ENCODE measurements at places on chromosomes 4 and X. TPM values are rescaled to one million over a fixed set of nuclear protein-coding genes. Genes with fewer than 3 reads are reported as not detected.
A peak's percentile ranks its signal among the peaks of the same experiment; 100 is the strongest.

GRCh38 chr4:74056114-74056857 is 17.8 kb upstream of the CXCL3 start:
- no peaks in the 10 kb centered on the region for H3K27me3 ChIP-seq
- H3K4me3 ChIP-seq: no peak overlapping the region
- no peaks in the 10 kb centered on the region for H3K36me3 ChIP-seq
- DNase-seq: no peak

DNA sequence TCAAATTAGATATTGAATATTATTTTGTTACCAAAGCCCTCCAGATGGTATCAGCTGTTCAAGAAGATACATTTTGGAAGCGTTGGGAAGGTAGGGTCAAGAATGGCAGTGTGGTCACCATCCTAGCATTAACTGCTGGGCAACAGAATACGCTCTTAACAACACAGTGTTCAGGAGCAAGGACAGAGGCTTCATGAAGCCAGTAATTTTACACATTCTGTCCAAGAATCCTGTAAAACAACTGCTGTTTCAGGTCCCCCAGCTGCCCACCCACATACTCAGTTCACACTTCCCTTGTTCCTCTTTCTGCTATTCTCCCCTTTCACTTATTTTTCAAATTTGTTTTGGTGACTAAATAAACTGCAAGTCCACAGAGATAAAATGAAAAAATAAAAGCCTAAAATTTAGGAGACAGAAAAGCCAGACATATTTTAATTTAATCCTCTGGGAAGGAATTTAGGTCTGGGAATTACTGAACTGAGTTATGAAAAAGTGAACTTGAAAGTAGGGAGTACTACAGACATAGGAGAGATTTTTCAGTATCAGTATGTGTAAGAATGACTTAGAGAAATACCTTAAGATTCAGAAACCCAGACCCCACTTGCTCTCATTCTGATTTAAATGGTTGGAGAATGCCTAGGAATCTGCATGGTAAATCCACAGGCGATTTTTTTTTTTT is 406.7 kb downstream of the MAPK10 start:
- no peak overlapping the region for H3K4me3 ChIP-seq
- no peak for DNase-seq
- no peaks in the 10 kb centered on the region for H3K27me3 ChIP-seq
- no peak overlapping the region for H3K27ac ChIP-seq
- no peaks in the 10 kb centered on the region for H3K36me3 ChIP-seq

GRCh38 chrX:78957049-78957767 is 12.0 kb downstream of the P2RY10 start:
- no peaks in the 10 kb centered on the region for H3K27me3 ChIP-seq
- H3K4me3 ChIP-seq: no peak overlapping the region
- no peak for DNase-seq
- no peaks in the 10 kb centered on the region for H3K4me1 ChIP-seq
- no peaks in the 10 kb centered on the region for H3K36me3 ChIP-seq

DNA sequence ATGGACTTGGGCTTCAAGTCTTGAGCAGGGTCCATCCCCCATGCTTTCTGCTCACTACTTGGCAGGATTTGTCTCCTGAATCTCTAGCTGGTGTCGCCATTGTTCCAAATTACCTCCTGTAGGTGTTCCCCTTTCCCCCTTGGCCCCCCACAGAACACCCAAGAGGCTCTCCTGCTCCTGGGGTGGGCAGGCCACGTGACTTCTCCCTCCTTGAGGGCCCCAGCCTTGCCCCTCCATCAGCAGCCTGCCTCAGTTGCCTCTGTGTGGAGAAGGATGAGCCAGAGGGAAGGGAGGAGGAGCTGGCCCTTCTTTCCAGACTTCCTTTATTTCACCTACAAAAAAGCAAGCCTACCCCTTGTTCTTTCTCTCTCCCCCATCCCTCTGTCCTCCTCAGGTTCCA is 1.8 kb downstream of the GPR78 start:
- H3K27ac ChIP-seq: no peak overlapping the region
- DNase-seq: no peak
- H3K4me1 ChIP-seq: no peaks in the 10 kb centered on the region
- H3K4me3 ChIP-seq: no peak overlapping the region
- H3K36me3 ChIP-seq: no peaks in the 10 kb centered on the region
- peaks cover 64% of the 10 kb centered on the region for H3K27me3 ChIP-seq

GRCh38 chr4:110454441-110454840 is 21.5 kb upstream of the ENPEP start:
- no peaks in the 10 kb centered on the region for H3K27me3 ChIP-seq
- H3K4me3 ChIP-seq: no peak overlapping the region
- no peak for DNase-seq
- no peaks in the 10 kb centered on the region for H3K36me3 ChIP-seq
- H3K27ac ChIP-seq: no peak overlapping the region

DNA sequence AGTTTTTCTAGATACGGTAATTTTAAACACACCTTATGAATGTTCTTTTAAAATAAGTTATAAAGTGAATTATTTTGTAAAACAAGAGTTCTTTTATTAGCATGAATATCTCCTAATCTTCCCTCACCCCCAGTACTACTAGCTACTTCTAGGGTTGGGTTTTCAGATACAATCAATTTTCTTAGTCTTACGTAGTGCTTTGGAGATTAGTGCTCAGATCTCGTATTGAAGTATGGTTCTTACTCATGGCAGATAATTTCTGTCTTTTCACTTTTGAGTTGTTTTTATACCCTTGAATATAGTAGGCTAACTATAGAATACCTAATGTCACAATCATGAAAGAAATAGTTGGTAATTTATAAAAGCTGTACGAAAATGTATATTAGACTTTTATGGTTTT is 43.2 kb downstream of the CDKL5 start:
- no peak overlapping the region for H3K27ac ChIP-seq
- no peak for DNase-seq
- no peaks in the 10 kb centered on the region for H3K4me1 ChIP-seq
- H3K36me3 ChIP-seq: no peaks in the 10 kb centered on the region

GRCh38 chr4:5808081-5808741 is 84.7 kb downstream of the CRMP1 start:
- no peak for DNase-seq
- H3K36me3 ChIP-seq: peaks cover 31% of the 10 kb centered on the region
- no peak overlapping the region for H3K27ac ChIP-seq
- no peak overlapping the region for H3K4me3 ChIP-seq
- H3K27me3 ChIP-seq: no peaks in the 10 kb centered on the region

DNA sequence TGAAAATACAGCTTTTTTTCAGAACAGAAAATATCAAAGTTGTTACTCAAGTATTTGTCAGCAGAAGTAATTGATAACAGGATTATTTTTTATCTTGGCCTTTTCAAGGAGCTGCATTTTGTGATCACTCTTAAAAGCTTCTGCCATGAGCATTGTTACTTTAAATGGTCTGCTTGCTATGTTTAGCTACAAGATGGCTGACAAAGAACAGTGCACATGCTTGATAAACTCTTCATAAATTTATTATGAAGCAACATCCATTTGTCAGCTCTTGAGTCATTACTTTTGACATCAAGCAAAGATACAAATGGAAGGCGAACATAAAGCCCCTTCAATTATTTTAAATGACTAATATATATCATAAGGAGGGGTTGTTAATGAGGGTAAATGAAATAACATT is 205.4 kb upstream of the RPS6KA3 start:
- no peaks in the 10 kb centered on the region for H3K36me3 ChIP-seq
- H3K27ac ChIP-seq: no peak overlapping the region
- DNase-seq: no peak
- H3K4me3 ChIP-seq: no peak overlapping the region

- H3K27ac ChIP-seq: no peak overlapping the region
- H3K27me3 ChIP-seq: no peaks in the 10 kb centered on the region
- DNase-seq: no peak
These were observed 83.8 kb downstream of the MOSPD2 start for GRCh38 chrX:14956813-14957582.

GRCh38 chrX:17674601-17675000 is 62.7 kb upstream of the SCML1 start:
- DNase-seq: no peak
- H3K36me3 ChIP-seq: no peaks in the 10 kb centered on the region
- H3K27ac ChIP-seq: no peak overlapping the region
- H3K27me3 ChIP-seq: no peaks in the 10 kb centered on the region

DNA sequence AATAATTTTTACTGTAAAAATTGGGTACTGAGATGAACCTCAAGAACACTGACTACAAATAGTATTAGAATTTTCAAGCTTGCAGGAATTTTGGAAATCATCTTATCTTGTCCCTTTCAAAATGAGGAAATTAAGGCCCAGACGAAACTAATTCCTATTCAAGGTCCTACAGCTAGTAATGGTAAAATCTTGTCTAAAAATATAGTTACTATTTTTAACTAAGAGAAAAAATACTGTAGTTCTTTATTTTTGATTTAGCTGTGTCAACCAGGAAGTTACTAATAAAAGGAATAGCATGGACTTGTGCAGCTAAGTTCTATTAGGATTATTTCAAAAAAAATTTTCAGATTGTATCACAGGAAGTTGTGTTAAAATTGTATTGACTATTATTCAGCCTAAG is 12.7 kb downstream of the PRIMPOL start:
- no peak for DNase-seq
- H3K4me3 ChIP-seq: no peak overlapping the region
- no peaks in the 10 kb centered on the region for H3K4me1 ChIP-seq
- no peaks in the 10 kb centered on the region for H3K27me3 ChIP-seq

DNA sequence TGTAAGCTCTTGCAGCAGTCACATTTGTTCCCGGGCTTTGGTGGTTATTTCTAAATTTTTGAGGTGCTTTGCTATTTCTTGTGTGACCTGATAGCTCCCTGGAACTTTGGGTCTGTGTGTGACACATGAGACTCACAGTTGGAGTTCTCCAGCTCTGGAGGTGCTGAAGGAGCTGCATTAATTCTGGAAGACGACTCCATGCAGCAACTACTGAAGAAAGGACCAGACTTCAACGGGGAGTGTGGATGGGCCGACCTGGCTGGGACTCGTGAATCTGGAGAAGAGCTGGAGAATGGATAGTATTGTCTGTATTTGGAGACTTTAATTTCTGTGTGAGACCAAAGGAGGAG is 1.5 kb downstream of the MRFAP1 start:
- peak overlapping the region; percentile 86 for H3K4me3 ChIP-seq
- no peak for DNase-seq
- peaks cover 20% of the 10 kb centered on the region for H3K4me1 ChIP-seq
- peaks cover 15% of the 10 kb centered on the region for H3K36me3 ChIP-seq
- H3K27me3 ChIP-seq: no peaks in the 10 kb centered on the region

DNA sequence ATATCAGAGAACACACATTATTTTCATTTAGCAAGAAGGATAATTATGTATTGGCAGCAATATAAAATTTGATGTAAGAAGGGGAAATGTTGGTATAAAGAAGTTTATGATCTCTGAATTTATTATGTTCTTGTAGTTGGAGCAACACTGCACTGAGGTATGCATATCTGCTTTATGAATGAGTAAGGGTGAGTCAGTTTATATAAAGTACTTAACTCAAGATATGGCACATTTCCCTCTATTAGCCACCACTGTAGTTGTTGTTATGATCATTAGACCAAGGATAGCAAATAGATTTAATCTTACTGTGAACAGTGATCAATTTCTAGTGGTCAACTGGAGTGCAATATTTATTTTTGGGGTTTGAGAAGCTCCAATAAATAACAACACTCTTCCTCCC is 66.6 kb downstream of the SNX25 start:
- H3K4me3 ChIP-seq: no peak overlapping the region
- H3K4me1 ChIP-seq: no peaks in the 10 kb centered on the region
- H3K27me3 ChIP-seq: no peaks in the 10 kb centered on the region
- DNase-seq: no peak
- no peak overlapping the region for H3K27ac ChIP-seq
- peaks cover 4% of the 10 kb centered on the region for H3K36me3 ChIP-seq

GRCh38 chrX:45385757-45386156 is 185.1 kb upstream of the DIPK2B start:
- no peak overlapping the region for H3K27ac ChIP-seq
- no peak for DNase-seq
- no peaks in the 10 kb centered on the region for H3K27me3 ChIP-seq
- H3K4me3 ChIP-seq: no peak overlapping the region

GRCh38 chr4:48073567-48074103 is 57.1 kb downstream of the NIPAL1 start:
- no peak overlapping the region for H3K4me3 ChIP-seq
- no peak overlapping the region for H3K27ac ChIP-seq
- H3K27me3 ChIP-seq: no peaks in the 10 kb centered on the region
- H3K4me1 ChIP-seq: no peaks in the 10 kb centered on the region
- no peaks in the 10 kb centered on the region for H3K36me3 ChIP-seq

DNA sequence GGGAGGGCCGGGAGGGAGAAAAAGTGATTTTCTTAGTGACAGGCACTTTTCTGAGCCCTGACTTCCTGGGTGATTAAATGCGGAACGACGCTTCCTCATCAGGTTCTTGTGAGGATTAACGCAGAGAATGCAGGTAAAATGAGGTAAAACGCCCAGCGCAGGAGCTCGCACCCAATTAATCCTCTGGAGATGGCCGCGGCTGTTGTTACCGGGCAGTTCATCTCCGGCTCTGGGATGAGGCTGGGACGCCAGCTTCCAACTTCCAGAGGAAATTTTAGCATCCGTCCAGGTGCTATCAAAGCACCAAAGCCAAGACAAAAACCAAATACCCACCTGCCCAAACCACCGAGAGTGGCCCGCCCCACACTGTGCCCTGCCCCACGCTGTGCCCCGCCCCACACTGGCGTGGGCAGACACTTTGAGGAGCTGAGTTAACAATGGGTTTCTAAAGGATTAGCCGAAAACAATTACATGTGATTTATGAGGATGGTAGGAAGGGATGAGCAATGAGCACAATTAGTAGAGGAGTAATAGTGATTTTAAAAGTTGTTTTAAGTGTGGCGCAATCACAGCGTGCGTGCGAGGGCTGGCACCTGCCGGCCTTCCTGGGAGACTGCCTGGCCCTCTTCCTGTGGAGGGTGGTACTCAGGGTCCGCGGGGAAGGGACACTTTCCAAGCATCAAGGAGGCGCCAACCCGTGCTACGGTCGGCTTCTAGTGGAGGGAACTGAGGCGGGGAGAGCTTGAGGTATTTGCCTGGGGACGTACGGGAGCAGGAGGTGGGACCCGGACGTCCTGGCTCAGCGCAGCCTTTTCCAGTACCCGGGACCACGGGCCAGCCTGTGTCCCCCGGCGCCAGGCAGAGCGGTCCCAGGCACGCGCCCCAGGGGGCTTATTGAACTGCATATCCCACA is 41.6 kb upstream of the ADRA2C start:
- no peak overlapping the region for H3K27ac ChIP-seq
- no peak for DNase-seq
- H3K27me3 ChIP-seq: peaks cover 52% of the 10 kb centered on the region
- no peaks in the 10 kb centered on the region for H3K36me3 ChIP-seq
- H3K4me3 ChIP-seq: no peak overlapping the region

GRCh38 chr4:36218121-36218520 is 26.2 kb downstream of the ARAP2 start:
- H3K4me1 ChIP-seq: no peaks in the 10 kb centered on the region
- no peak overlapping the region for H3K27ac ChIP-seq
- H3K36me3 ChIP-seq: no peaks in the 10 kb centered on the region
- H3K27me3 ChIP-seq: no peaks in the 10 kb centered on the region
- DNase-seq: no peak

GIMD1 gene
- total RNA-seq: not detected

DGKQ gene
- 19.1 TPM for total RNA-seq

TMSB15A gene
- 1.9 TPM for total RNA-seq

ESX1 gene
- not detected for total RNA-seq

Measured in upper lobe of right lung (tissue), 1 donor.